ENCODE measurements at places on chromosomes 11 and 22.

GRCh38 chr11:59630493-59630892, 14.9 kb upstream of the OSBP start:
- no peak for DNase-seq

- peak; percentile 95 for DNase-seq
Observed at GRCh38 chr11:88337987-88338668, 592 bp upstream of the CTSC start.

DNA sequence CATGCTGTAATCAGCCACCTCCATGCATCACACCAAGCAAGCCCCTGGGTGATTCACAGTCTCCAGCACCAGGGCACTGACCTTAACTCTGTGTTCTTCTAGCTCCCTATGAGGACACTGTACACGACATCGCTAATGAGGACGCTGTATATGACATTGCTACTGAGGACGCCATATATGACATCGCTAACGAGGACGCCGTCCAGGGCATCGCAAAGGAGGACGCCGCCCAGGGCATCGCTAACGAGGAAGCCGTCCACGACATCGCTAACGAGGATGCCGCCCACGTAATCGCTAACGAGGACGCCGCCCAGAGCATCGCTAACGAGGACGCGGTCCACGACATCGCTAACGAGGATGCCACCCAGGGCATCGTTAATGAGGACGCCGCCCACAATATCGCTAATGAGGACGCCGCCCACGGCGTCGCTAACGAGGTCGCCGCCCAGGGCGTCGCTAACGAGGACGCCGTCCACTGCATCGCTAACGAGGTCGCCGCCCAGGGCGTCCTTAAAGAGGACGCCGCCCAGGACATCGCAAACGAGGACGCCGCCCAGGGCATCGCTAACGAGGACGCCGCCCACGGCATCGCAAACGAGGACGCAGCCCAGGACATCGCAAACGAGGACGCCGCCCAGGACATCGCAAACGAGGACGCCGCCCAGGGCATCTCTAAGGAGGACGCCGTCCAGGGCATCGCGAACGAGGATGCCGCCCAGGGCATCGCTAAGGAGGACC, 34.5 kb upstream of the DGCR6L start:
- no peak for DNase-seq

DNA sequence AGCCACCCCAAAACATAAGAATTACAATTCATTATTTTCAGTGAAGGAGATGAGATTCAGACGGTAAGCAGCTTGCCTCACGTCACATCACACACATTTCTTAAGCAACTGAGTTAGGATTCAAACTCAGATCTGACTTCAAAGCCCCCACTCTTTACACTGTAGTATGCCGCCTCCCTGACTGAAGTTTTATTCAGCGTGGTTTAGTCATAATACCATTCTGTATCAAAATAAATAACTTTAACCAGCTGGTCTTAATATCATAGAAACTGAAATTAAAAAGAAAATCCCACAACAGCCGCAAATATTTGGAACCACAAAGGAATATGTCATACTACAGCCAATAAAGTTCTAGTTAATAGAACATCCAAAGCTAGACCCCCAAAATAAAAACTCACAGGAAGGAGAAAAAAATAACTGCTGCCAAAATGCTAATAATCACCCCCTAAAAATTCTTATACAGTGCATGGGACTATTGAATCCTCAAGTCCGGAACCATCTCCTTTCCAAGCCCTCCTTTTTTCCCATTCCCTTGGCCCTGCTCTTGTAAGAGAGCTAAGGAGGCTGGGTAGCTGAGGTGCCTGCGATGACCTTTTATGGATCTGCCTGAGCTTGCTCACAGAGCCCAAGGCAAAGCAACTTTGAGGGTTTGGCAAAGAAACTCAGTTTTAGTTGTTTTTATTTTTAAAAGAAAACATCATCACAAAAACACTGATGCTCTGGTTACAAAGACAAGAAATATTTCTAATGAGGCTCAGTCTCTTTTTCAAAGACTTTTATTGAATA, 334.5 kb downstream of the TTC28 start:
- no peak for DNase-seq

GRCh38 chr22:49726701-49727101, 101.0 kb downstream of the BRD1 start:
- DNase-seq = no peak

GRCh38 chr11:84022201-84022600, 736.0 kb upstream of the CCDC90B start:
- no peak for DNase-seq

DNA sequence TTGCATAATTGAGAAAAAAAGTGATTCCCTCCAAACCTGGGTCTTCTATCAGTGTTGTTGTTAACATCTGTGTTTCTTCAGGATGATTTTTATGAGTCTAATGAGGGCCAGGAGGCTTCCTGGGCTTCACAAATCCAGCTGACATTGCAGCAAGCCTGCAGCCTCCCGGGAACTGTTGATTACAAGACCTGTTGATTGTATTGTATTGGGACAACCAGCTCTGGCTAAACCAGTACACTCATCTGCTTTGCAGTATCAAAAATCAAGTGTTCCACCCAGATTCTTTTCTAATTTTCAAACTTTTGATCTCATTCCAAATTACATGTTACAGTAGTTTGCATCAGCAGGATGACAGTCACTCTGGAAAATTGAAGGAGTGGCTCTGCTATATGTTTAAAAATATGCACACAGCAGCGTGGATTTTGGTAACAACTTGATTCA, 16.1 kb upstream of the PRSS23 start:
- no peak for DNase-seq

DNA sequence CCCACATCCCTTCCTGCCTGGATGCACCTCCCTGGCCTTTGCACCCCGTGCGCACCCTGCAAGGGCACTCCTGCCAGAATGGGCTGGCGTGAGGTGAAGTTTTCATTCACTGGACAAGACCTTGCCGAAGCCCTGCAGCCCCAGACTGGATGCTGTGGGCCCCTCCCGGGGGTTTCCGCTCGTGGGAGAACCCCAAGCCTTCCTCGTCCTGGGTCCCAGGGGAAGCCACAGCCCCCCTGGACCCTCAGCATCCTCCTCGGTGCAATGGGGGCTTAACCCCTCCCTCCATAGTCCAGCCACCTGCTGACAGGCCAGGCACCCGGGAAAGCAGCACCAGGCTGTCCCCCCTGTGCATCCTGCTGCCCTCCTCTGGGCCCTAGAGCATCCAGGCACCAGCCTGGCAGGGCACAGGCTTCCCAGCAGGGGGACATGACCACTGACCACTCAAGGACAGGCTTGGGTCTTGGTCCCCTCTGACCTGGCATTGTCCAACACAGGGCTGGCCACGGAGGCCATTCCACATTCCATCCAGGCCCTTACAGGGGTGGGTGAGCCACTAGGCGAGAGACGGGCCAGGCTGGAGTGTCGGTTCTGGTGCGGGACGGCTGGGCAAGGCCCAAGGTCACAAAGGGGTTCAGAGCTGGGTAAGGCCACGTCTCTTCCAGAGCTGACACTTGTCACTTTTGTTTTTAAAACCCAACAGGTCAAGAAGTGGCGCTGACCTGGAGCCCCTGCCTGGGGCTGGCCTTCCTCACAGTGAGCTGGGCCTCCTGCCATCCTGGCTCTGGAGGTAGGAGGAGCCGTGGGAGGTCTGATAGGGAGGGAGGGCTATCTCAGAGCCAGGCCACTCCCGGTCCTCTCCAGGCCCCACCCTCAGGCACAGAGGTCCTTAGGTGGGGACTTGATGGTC, 41.5 kb upstream of the PPARA start:
- no peak for DNase-seq

GRCh38 chr11:11884351-11884750, 42.6 kb downstream of the USP47 start:
- DNase-seq = no peak

DNA sequence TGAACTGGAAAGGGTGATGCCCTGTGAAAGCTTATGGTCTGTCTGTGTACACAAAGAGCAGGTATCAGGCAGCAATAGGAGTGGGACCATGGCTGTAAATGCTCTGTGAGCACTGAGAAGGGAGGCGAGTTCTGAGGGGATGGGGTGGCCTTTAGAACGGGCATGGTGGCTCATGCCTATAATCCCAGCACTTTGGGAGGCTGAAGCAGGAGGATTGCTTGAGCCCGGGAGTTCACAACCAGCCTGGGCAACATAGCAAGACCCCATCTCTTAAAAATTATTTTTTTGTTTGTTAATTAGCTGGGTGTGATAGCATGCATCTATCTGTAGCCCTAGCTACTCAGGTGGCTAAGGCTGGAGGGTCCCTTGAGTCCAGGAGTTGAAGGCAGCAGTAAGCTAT, 3.5 kb downstream of the SPINDOC start:
- DNase-seq = no peak

DNA sequence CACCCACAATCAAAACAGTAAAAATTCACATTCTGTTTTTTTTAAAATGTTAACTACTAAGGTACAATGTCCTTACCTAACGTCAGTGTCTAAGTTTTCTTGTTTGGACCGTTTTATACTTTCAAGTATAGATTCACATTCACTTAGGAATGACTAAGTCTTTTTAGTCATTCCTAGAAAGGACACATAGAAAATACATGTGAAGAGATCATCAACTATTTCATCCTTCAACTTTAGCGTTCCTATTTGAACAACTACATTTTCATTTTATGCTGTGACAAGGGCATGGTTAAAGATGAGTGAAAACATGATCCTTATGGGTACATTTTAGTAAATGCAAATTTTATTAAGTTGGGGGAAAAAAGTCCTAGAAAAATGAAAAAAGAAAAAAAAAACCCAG, 62.8 kb downstream of the DDX10 start:
- DNase-seq = no peak

GRCh38 chr22:50563413-50564160, 868 bp upstream of the SYCE3 start:
- no peak for DNase-seq

DNA sequence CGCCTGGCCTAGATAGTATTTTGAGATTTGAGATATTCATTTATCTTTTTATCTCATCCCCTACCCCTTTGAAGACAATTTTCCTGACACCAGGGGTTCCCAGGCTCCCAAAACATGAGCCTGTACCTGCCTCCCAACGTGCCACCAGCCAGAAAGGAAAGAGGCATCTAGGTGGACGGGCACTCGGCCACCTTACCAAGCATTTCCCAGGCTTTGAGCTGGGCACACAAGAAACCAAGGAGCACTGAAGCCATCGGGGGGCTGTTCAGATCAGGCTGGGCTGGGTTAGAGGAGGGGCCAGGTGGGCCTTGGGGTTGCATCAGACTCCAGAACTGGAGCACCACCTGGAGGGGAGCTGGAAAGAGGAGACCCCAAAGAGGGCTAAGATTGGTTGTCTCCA, 28.5 kb upstream of the BAIAP2L2 start:
- no peak for DNase-seq

GRCh38 chr11:46832511-46833214, 13.4 kb downstream of the CKAP5 start:
- DNase-seq = no peak

GRCh38 chr11:41879214-41879613, 419.8 kb upstream of the LRRC4C start:
- no peak for DNase-seq
